Fibroblast of villous mesenchyme (primary cell): ENCODE measurements at places on chromosomes 5 and 9. TPM values are rescaled to one million over a fixed set of nuclear protein-coding genes. Genes with fewer than 3 reads are reported as not detected.
A peak's percentile ranks its signal among the peaks of the same experiment; 100 is the strongest.

GRCh38 chr5:78467752-78468357, 107.4 kb downstream of the SCAMP1 start:
- peak; percentile 63 for DNase-seq

GRCh38 chr5:7781899-7782298, 69.0 kb downstream of the CFAP90 start:
- no peak for DNase-seq

DNA sequence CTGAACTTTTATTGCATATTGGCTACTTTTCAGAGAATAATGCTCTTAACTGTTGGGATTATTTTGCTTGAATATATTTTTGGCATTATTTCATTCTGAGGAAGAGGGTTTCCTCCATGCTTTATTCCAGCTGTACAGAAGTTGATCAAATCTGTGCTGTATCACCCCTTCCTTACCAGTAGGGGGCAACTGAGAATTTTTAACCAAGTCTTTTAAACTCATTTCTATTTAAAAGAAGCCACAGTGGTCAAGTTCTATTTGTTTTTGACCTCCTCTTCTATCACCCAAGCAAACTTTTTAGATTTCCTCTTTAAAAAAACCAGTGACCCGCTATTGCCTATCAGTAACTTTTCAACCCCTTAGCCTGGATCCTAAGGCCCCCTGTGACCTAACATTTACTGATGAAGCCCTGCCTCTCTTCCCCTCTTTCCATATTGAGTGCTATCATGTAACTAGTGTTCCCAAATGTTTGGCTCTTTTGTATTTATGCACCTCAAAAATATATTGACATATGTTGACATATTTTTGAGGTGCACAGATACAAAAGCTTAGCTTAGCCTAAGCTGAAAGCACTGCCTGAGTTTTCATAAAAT, 80.6 kb downstream of the FBXO4 start:
- DNase-seq = peak; percentile 37

TAS2R1 gene
- 0.32 and 0.43 TPM in 2 replicates for total RNA-seq

S1PR3 gene
- total RNA-seq = 102 and 279 TPM in 2 replicates

PCDH12 gene
- total RNA-seq = under 0.01 TPM in 1 of 2 replicates, not detected in the other

DNA sequence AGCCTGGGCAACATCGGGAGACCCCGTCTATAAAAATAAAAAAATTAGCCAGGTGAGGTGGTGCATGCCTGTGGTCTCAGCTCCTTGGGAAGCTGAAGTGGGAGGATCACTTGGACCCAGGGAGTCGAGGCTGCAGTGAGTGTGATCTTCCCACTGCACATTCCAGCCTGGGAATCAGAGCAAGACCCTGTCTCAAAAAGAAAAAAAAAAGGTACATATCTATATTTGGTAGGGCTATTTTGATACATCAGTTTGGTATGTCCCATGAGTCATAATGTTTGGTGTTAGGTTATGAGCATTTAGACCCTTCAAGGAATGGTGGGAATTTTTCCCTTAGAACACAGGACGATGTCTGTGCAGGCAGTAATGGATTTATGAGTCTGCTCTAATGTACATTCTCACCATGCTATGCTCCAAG, 55.3 kb upstream of the POU4F3 start:
- DNase-seq = peak; percentile 89

GPR150 gene
- total RNA-seq = 0.32 and 0.43 TPM in 2 replicates

- peak; percentile 49 for DNase-seq
These were observed 96.2 kb upstream of the CCDC112 start for GRCh38 chr5:115392611-115393010.

GRCh38 chr5:54756301-54756700, 229.1 kb downstream of the ESM1 start:
- no peak for DNase-seq

GRCh38 chr5:139561655-139562451, 714 bp downstream of the UBE2D2 start:
- DNase-seq = peak; percentile 61

GRCh38 chr5:80389580-80389979, 18.3 kb upstream of the ZFYVE16 start:
- DNase-seq = no peak

GRCh38 chr9:108323615-108324014, 532.2 kb downstream of the ACTL7B start:
- DNase-seq = no peak

DNA sequence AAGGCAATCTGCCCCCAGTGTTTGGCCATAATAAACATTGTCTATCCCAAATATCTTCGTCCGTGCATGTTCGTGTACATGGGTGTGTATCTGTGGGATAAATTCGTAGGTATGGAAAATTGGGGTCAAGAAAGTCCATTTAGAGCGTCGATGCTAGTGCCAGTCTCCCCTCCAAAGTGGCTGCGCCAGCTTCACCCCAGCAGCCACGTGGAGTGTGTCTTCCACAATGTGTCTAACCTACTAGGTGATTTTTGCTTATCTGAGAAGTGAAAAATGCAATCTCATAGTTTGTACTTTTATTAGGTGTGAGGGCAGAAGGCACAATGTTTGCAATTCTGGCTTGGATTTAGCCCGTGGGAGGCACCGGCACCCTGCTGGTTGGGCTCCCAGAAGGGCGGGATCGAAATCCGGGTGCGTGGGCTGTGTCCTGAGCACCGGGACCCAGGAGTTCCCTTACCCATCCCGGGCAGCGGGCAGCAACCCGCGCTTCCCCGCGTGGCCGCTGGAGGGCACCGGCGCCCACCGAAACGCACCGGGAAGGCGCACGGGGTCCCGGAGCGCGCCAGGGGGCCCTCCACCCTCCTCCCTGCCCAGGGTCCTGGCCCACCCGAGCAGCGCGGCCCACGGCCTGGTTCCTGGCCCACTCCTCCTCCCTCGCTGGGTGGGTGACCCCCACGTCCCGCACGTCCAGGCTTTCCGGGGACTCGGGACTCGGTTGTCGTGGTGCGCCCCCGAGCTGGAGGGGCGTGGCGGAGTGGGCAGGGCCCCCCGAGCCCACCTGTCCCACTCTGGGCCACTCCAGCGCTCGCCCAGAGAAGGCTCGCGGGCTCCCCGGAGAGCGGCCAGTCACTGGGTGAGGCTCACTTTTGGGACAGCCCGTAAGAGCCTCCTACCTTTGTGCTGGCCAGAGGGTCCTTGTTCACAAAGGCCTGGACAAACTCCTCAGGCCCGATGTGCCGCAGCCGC, 55.4 kb upstream of the RNF130 start:
- DNase-seq = peak; percentile 7

KIF20A gene
- total RNA-seq = 30.6 and 60.0 TPM in 2 replicates

DNA sequence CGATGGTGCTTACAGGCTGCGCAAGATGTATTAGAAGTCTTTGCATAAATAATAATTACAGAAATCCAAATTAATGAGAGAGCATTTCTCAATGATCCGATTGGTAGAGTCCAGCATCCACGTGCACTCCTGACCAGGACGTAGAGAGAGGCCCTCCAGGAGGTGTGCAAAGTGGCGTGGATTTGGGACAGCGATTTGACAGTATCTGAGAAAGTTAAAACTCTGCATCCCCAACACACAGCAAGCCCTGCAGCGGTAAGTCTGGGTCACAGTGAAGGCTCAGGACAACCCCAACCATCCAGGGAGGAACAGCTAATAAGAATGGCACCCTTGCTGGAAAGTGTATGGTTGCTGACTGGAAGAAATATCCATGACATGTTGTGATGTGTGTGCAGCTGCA, 180.2 kb downstream of the AUH start:
- no peak for DNase-seq

DNA sequence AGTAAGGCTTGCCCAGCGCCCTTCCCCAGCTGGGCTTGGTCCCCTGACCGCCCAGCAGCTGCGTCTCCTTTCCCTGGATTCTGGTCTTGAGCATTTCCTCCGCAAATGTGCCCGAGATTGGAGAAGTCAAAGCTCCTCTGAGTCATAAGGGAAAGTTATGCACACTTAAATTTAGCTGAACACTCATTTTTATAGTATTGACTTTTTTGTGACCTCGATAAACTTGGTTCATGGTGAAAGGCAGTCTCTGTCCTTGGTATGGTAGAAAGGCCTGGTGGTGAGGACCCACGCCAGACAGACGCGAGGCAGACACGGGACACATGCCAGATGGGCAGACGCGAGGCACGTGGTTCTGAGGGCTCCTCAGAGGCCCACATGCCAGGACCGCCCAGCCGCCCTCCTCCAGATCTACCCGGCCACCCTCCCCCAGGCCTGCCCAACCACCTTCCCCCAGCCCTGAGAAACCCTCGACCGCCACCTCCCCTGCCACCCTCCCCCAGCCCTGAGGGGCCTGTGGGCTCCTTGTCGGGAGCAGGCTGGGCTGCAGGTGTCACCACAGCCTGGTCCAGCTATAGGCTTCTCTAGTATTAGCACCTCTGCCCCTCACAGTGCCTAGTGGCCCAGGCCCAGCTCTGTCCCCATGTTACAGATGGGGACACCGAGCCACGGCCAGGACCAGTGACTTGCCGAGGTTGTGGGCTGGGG, 60.9 kb upstream of the CACNA1B start:
- no peak for DNase-seq

GRCh38 chr5:15515229-15515628, 15.2 kb downstream of the FBXL7 start:
- no peak for DNase-seq

DNA sequence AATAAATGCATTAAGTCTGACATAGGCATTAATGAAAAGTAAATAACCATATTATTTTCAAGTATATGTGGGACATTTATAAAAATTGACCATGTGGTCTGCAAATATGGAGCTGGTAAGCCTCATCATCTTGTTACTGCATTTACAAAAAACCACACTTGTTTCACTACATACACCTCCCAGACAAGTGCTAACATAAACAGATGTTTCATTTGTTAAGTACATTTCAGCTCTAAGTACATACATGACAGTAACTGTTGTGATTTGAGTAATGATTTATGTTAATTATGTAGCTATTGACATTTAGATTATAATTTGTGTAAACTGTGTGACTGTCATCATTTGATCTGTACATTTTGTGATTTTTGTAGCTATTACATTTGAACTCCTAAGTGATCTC, 13.9 kb downstream of the IDNK start:
- DNase-seq = no peak

NUTM2G gene
- total RNA-seq = not detected in 2 replicates

GRCh38 chr9:137074657-137075274, 2.6 kb upstream of the UAP1L1 start:
- no peak for DNase-seq

OR13J1 gene
- total RNA-seq = not detected in 2 replicates

DNA sequence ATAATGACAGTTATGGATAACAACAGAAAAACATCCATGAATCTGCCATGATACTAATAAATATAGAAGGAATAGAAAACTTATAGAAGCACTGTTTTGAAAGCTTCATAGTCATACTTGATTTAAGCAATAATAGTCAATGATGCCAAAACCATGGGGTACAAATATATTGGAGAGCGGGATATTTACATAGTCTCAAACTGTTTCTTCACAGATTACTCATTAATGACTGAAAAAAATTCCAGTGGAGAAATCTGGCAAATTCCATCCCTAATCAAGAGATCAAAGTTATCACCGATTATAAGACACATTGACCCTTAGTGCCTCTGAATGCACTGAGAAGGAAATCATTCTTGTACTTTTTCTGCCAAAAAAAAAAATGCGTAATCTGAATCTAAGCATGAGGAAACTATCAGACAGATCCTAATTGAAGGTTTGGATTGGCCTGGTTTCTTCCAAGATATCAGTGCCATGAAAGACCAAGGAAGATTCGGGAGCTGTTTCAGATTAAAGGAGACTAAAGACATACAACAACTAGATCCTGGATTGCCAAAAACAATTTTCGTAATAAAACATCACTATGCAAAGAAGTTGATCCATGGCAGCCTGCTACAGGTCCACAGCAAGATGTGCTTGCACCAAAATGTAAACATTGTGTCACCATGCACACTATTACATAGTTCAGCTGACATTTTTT, 106.2 kb downstream of the GOLPH3 start:
- no peak for DNase-seq

- peak; percentile 79 for DNase-seq
These were observed 38.3 kb downstream of the FAM78A start for GRCh38 chr9:131237931-131238401.

DNA sequence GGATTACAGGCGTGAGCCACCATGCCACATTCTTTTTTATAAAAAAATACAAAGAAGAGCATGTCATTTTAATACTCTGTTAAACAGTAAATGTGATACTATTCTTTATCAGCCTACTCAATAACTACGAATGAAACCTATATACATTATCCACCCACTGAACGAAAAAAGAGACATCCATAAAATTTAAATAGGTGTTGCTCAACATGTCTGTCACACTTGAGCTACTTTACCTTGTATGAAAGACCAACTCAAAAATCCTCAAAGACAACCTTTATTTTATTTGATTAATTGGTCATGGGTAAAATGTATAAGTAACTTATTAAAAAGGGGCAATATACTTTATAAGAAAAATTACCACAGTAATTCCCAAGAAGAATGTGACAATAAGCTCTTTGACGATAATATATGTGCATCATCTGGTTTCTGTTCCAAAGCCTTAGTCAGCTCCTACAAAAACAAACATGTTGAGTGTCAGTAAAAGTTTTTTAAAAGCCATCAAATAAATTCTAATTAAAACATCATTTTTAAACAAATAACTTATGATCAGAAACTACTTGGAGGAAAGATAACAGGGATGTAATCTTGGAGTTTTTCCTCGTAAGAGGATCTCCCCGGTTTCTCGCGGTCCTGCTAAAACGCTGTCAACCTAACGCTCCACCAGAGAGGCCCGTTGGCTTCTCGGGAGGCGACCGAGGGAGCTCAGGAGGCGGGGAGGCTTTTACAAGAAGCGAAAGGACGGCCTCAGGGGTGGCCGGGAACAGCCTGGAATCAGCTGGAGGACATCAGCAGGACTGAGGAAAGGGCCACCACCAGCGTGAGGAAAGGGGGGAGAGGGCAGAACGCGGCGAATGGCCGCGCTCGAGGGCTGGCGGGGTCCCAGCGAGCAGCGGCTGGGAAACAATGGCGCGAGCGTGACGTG, 13.5 kb upstream of the ANKRD18B start:
- peak; percentile 64 for DNase-seq

DNA sequence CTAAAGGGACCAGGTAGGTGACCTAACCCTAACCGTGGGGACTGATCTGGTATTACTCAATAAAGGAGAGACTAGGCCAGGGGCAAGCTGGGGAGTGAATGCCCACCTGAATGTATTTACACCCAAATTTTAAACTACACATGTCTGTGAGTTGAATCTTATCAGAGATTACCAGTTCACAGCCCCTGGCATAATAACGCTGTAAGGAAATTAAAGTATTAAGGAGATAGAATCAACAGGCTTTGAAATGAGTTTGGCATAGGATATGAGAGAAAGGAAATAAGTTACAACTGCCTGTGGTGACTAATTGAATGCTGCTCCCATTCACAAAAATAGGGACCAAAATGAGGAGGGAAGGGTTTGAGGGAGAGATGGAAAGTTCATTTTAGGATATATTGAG, 593.3 kb downstream of the CSNK1G3 start:
- DNase-seq = no peak

SPATA9 gene
- total RNA-seq = 1.3 TPM in 2 replicates
